ENCODE measurements at places on chromosomes 2 and 18.
A peak's percentile ranks its signal among the peaks of the same experiment; 100 is the strongest.

DNA sequence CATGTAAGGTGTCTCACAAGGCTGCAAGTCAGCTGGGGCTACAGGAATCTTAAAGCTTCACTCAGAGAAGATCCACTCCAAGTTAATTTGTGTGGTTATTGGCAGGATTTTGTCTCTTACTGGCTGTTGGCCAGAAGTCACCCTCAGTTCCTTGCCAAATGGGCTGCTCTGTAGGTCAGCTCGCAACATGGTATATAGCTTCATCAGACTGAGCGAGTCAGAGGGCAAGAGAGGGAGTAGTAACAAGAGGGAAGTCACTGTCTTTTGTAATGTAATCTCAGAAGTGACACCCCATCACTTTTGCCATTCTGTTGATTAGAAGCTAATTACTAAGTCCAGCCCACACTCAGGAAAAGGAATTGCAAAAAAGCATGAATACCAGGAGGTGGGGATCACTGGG is 119.5 kb downstream of the LRRTM1 start:
- no peak for DNase-seq

GRCh38 chr2:60548845-60549237 is 4.6 kb downstream of the BCL11A start:
- DNase-seq, result no peak

DNA sequence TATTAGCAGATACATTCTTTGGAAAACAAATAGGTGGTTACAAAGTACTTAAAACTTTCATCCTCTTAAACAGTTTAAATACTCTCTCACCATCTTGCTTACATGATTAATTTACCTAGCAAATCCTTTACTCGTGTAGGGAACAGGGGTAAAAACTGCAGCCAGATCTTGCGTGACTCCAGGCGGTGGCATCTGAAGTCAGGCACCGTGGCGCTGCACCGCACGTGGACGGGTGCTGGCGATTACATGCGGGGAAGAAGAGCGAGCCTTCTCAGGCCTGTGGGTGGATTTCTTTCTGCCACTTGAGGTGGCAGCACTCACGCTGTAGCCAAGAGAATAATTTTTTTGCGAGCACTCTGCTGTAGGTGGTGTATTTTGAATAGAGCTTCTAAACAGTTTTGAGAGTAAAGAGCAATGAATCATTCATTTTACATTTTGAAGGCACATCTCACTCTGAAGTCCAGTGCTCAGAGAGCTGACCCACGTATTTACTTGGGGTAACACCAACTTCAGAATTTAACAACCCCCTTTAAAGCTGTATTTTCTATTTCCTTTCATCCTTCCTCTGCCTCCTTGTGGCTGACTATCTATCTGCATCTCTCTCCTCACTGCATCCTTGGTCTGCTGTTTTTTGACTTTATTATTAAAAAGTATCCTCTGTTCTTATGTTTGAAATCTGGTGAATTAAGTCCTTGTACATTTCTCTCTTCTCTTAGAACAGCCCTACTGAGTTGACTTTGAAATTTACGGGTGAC is 68.9 kb downstream of the EPAS1 start:
- DNase-seq, result no peak

- no peak for DNase-seq
Observed at GRCh38 chr18:24296276-24296675, 101.3 kb downstream of the OSBPL1A start.

- DNase-seq, result peak; percentile 52
Observed at GRCh38 chr18:46265196-46266156, 161.3 kb downstream of the HAUS1 start.

- DNase-seq, result peak; percentile 38
Observed at GRCh38 chr2:140067661-140068060, 1287.5 kb upstream of the NXPH2 start.

DNA sequence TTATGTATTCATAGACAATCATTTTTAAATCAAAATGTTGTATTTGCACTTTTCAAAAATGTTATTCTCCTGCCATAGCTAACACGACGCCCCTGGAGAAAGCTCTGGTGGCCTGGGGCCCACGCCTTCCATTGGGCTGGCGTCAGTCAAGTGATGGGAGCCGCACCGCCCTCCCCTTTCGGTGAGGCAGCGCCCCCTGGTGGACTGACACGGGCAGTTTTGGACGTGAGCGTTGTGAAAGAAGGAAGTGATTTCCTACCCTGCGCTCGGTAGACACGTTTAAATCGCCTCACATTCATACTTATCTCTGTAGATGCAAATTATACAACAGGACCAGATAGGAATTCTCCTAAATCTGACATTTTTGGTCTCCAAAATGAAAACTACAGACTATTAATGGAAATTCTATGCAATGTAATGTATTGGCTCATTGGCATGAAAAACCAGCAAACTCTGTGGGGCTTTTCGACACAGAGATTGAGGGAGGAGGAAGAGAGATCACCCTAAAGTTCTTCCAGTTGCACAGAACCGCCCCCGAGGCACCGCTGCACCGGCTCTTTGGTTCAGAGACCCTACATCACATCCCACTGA is 326.2 kb upstream of the SOX11 start:
- DNase-seq, result peak; percentile 71

GRCh38 chr2:210421916-210422315 is 54.6 kb downstream of the LANCL1 start:
- DNase-seq, result no peak

DNA sequence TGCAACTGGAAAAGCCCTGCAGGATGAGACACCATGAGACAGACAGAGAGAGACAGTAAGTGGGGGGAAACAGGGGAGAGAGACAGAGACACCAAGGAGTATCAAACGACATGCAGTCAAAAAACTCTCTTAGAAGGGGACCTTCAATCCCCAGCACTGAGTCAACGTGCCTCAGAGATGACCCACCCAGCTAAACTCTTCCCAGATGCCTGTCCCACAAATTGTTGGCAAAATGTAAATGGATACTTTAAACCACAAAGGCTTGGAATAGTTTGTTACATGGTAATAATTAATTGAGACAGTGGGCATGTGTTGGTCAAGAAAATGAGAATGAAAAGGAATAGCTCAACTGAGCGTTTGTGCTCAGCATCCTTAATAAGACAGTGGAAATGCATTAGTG is 98.3 kb downstream of the GRB14 start:
- no peak for DNase-seq

- no peak for DNase-seq
Observed at GRCh38 chr2:151905963-151906632, 77.9 kb upstream of the ARL5A start.

- no peak for DNase-seq
Observed at GRCh38 chr18:5286525-5286924, 9.0 kb downstream of the ZBTB14 start.

DNA sequence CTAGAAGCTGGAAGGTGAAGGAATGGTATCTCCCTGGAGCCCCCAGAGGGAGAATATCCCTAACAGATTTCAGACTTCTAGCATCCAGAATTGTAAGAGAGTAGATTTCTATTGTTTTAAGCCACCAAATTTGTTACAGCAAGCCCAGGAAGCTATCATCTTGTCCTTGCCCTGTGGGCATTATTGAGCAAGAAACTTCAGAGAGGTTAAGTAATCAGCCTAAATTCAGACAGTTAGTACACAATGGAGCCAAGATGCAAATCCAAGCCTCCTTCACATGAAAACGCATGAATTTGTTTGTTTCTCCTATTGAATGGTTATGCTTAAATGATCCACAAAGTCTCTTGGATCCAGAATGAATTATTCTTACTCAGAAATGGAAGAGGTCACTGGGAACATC is 55.2 kb upstream of the TRIB2 start:
- DNase-seq, result no peak

- no peak for DNase-seq
Observed at GRCh38 chr2:150627526-150627925, 140.1 kb upstream of the RND3 start.

- no peak for DNase-seq
Observed at GRCh38 chr2:6937582-6937981, 20.4 kb downstream of the RNF144A start.

DNA sequence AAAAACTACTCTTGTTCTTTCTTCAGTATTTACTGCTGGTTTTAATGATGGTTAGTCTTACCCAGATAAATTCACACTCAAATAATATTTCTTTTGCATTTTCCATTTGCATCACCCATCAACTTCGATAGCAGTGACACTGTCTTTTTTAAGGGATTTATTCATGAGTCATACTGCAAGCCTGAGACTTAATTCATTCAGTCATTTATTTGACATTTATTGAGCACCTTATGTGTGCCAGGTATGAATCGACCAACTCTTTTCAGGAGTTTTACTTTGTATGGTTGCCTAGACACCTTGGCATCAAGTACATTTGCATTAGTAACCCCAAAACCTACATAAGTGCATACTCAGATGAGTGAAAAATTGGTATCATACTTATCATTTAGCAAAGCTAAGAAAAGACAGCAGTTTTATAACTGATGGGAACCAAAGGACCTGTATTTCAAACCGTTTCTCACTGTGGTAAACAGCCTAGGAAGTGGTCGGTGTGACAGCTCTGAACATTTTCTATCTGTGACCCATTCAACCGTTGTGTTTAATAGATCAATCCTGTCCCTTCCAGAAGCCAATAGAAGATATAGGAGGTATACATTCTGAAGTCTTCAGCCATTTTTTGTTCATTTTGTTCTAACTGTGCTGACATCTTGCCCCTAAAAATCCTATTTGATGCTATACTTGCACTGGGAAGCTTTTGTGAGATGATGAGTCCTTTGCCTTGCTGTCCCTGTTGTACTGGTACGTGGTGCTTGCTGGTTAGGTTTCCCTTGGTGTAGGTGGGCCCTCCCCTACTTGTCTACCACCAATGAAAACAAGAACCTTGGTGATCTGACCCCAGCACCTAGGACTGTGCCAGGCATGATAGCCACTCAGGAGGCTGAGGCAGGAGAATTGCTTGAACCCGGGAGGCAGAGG is 484.7 kb upstream of the RAB12 start:
- DNase-seq, result no peak

DNA sequence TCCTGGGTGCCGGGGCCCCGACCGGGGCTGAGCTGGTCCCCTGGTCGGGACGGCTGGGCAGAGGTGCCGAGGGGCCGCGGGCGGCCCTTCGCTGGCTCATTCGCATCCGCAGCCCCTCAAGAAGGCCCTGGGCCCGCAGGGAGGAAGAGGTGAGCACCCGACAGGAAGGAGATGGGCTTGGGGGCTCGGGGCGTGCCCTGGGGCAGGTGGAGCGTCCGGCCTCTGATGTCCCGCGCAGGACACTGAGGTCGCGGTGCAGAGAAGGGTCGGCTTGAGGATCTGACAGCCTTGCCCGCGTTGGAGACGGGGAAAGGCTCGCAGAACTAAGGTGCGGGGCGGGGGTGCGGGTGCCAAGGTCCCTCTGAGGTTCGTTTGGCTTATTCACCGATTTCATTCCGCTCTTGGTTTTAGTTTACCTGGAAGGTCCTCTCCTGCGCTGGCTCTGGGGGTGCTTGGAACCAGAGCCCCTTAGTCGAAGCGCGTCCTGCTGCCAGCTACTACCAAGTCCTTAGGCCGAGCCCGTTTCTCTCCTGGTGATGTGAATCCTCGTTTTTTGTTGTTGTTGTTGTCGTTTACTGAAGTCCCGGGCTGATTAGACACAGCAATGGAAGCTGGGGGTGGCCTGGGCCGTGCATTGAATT is 18.9 kb upstream of the CD8A start:
- DNase-seq, result no peak

DNA sequence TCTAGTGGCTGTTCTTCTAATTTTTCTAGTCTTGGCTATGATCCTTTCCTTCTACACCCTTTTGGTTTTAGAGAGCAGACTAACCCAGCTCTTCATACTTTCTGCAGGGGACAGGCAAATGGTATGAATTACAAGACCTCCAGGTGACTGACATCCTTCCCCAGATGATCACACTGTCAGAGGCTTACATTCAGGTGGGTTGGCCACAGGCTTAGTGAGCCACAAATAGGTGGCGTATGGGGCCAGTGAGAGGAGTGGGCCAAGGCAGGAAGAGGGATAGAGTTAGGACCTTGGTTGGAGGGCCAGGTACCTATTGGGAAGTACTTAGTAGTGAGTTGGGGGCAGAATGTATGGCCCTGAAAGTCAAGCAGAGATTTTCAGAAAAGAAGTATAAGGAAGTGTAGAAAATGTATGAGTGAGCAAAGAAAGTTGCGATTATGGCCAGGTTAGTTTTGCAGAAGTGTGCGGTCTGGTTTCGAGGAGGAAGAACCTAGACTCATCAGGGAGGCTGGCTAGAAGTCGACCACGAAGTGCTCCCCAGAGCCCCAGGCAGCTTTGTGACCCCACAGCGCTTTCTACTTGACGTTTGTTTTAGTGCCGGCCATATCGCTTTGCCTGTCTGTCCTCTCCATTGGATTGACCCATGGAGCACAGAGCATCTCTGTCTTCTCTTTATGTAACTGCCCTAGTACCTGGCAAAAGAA is 20.0 kb downstream of the SFTPB start:
- DNase-seq, result no peak

DNA sequence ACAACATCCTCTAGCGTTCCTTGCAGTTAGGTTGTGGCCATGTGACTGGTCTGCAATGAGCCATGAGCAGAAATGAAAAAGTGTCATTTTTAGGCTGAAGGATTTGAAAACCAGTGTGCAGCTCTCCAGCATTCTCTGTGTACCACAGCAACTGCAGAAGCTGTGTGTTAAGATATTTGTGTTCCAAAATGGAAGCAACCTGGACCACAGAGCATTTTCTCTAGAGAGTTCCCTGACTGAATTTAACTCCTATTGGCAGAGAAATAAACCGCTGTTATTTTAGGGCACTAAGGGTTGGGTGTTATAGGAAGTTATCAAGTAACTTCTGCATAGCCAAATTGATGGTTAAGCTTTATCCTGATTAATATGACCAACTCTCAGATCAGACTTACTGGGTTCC is 257.2 kb upstream of the THUMPD2 start:
- no peak for DNase-seq

DNA sequence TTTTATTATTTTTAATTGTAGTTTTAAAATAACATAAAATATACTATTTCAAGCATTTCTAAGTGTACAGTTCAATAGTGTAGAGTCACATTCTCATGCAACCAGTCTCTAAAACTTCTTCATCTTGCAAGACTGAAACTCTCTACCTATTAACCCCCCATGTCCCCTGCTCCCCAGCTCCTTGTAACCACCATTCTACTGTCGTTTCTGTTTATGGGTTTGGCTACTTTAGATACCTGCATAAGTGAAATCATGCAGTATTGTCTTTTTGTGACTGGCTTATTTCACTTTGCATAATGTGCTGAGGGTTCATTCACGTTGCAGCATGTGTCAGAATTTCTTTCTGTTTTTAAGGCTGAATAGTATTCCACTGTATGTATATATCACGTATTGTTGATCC is 139.4 kb downstream of the SMAD7 start:
- DNase-seq, result no peak

GRCh38 chr2:145379934-145380333 is 860.0 kb upstream of the ZEB2 start:
- peak; percentile 3 for DNase-seq

GRCh38 chr2:12089001-12089400 is 342.6 kb downstream of the LPIN1 start:
- DNase-seq, result no peak

DNA sequence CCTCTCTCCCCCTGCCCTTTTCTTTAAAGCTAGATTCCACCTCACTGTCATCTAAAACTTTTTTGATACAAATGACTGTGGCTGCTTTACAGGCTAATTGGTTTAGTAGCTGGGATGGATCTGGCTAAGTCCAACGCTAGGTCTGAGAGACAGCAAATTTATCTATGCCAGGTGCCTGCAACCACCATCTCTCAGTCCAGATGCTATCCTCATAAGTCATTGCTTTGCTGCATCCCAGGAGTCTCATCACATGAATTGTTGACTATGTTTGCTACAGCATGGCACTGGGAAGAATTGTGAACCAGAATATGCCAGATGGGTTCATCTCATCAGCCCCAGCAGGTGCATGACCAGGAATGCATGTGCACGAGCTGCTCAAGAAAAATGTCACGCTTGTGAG is 100.0 kb upstream of the PID1 start:
- DNase-seq, result no peak

GRCh38 chr2:3405307-3405706 is 25.8 kb downstream of the TRAPPC12 start:
- DNase-seq, result no peak

- DNase-seq, result no peak
Observed at GRCh38 chr2:216426166-216426777, 14.0 kb downstream of the SMARCAL1 start.
